EL (cell line): ENCODE measurements at places on chromosomes 6 and 20.

- DNase-seq: no peak
Observed at GRCh38 chr6:163083141-163083540, 331.4 kb upstream of the QKI start.

GRCh38 chr6:30799210-30799609 is 54.9 kb upstream of the IER3 start:
- no peak for DNase-seq

GRCh38 chr6:80725156-80725930 is 618.9 kb downstream of the BCKDHB start:
- DNase-seq: peak; percentile 31

DNA sequence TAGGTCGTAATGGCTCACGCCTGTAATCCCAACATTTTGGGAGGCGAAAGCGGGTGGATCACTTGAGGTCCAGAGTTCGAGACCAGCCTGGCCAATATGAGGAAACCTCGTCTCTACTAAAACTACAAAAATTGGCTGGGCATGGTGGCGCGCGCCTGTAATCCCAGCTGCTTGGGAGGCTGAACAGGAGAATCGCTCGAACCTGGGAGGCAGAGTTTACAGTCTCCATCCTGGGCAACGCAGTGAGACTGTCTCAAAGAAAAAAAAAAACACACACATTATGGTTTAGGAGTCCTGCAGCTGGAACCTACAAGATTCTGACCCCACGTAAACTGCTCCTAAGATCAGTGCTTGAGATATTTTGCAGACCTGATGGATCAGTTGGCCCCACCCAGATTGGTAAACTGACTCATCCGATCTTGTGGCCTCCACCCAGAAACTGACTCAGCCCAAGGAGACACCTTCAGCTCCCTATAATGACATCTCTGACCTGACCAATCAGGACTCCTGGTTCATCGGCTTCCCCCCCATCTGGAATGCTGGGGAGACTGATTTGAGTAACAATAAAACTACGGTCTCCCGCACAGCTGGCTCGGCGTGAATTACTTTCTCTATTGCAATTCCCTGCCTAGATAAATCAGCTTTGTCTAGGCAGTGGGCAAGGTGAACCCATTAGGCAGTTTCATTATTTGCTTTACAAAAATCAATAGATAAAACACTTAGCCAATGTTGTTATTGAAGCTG is 96.2 kb upstream of the BTN3A2 start:
- peak; percentile 80 for DNase-seq

DNA sequence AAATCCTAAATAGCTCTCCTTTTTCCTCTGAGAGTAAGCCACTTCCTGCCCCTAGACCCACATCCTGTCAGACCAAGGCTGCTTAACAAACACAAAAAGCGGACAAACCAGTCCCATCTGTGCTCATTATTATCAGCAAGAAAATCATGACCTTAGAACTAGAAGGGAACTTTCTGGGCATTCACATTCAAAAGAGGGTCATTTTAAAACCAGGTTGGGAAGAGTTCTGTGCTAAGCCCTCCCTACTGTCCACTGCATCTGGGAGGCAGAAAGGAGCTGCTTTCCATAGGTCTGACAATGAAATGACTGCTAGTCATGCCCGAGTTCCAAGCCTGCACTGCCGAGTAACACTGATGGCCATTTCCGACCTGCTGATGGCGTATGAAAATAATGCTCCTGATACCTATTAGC is 15.4 kb downstream of the EZR start:
- DNase-seq: peak; percentile 48

DNA sequence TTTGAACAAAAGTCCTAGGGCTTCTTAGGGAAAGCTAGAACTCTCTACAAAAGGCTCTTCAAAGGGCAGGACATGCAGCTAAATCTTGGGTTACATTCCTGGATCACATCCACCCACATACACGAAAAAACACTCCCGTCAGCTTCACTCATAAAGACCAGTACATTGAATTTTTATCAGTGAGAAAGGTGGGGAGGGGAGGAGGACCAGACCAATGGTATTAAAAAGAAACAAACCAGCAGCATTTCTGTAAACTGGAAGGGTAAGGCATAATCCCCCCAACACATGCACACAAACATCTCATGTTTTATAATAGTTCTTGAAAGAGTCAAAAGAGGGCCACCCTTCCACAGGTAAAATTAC is 31.6 kb downstream of the MYLK4 start:
- no peak for DNase-seq

DNA sequence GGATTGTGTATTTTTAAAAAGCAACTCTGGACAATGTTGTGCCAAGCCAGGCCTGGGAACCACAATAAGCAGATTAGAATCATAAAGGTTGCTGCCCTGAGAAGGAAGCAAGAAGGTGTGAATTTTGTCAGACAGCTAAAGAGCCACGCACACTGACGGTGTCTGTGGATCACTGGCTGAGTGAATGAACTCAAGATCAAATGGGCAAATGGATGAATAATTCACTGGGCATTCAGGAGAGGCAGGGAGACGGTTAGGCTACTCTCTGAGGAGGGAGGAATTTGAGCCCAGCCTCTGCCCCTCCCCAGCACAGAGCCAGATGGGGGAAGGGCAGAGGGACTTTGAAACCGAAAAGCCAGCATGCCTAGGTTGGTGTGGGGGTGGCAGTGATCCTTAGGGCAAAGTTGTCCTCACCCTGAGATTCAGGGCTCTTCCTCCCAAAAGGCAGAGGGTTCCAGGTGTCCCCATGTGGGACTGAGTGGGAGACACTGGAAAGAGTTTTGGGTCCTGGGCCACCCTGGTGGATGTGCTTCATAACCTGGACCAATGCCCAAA is 19.5 kb upstream of the SLC22A7 start:
- peak; percentile 74 for DNase-seq

DNA sequence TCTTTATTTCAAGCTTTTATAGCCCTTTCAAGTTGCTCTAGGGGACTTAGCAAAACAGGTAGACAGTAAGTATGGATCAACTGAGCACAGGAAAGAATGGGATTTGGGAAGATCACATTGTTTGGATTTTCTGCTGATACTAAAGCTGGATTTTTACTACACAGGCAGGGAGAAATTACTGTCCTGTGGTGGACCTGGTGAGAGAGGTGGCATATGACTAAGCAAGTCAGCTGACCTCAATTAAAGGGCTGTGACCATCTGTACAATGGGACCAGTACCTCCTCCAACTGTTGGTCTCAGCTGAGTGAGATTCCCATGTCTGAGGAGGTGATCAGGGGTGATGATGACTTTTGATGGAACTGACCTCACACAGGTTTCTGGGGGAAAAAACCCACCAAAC is 28.0 kb downstream of the RREB1 start:
- DNase-seq: no peak

DNA sequence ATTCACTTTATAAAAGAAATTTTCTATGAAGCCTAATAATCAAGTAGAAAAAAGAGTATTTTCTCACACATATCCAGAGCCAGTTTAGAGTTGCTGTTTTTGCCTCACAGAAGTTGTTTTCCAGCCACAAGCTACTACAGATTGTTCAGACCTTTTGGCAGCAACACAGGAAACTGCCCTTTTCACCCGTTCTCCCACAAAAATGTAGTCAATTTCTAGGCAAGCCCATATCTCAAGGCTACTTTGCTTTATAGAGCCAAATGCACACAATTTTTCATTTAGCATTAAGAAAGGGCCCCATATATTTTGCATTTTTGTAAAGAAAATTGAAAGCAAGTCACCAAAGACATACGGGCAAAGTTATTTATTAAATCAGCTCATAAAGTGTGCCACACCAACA is 49.5 kb downstream of the EPB41L2 start:
- DNase-seq: peak; percentile 86

GRCh38 chr20:49281913-49282467 is 4.1 kb upstream of the ZNFX1 start:
- DNase-seq: no peak

GRCh38 chr6:166800137-166800536 is 156.2 kb downstream of the RNASET2 start:
- no peak for DNase-seq

DNA sequence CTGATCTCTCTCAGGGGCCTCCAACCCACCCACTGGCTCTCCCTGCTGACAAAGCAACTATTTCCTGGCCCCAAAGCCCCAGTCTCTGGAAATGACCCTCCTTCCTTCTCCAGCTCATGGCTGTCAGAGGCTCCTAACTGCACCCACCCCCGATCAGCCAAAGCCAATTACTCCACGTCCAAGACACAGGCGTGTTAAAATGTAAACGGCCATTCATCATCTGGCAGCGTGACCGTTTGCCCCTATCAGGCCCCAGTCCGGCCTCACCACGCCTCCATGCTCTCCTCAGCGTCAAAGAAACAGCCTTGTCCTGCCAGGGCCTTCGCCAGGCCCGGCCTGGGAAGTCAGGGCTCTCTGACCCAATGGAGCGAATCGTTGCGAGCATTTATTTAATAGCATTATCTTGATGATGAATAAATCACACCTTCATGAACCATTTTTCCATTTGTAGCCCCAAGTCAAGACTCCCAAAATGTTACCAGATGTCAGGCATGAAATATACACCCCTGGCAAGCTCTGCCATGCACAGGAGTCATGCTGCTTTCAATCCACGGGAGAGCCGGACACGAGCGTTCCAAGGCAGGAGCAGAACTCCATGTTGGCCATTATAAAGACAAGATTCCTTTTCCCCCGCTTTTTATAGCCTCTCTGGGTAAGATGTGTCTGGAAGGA is 17.7 kb downstream of the RIPOR3 start:
- no peak for DNase-seq

GRCh38 chr6:150590446-150590845 is 9.2 kb upstream of the PLEKHG1 start:
- no peak for DNase-seq

- peak; percentile 65 for DNase-seq
Observed at GRCh38 chr6:15299430-15300131, 53.7 kb downstream of the JARID2 start.

DNA sequence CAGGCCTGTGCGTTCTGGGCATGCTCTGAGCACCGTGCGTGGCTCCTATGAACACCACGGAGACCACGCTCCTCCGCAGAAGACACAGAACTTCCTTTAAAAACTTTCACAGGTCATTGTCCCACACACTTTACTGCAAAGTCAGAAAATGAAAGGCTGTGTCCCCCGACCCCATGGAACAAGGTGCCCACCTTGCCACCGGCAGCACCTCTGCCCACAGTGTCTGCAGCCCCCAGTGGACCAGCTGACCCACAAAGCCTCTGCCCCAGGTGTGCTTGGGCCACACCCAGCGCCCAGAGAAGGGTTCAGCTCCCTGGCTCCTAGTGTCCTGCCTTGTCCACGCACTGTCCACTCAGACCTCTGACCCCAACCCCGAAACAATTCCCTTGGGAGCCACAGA is 8.7 kb downstream of the TAF4 start:
- no peak for DNase-seq

DNA sequence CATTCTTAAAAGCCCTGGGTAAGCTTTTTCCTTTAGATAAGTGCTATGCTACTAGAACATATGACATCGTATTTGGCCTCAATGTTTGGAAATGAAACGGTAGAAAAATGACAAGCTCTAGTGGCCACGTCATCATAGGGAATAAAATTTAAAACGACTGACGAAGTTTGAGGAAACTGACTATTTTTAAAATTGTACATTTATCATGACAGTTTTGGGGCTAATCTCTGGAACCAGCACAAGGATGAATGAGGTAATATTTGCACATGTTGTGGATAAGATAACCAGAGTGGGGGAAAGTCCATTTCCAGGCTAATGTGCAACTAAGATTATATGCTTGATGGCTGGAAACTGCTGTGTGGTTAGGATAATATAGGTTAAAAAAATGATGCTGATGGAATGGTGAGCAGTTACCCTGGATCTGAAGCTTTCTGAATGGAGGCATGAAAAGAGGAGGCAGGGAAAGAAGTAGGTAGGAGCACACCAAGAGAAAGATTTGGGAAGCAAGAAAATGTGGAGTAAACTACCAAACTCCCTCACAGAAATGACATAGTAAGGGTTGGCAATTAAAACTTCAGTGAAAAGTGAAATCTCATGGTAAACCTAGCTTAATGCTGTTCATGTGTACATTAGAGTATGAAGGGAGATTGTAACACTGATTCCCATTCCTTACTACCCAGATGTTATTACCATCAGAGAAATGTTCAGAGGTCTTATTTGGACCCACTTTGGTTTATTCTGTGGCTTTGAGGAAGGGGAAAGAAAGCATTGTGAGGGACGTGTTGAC is 42.7 kb upstream of the CEP162 start:
- DNase-seq: no peak

DNA sequence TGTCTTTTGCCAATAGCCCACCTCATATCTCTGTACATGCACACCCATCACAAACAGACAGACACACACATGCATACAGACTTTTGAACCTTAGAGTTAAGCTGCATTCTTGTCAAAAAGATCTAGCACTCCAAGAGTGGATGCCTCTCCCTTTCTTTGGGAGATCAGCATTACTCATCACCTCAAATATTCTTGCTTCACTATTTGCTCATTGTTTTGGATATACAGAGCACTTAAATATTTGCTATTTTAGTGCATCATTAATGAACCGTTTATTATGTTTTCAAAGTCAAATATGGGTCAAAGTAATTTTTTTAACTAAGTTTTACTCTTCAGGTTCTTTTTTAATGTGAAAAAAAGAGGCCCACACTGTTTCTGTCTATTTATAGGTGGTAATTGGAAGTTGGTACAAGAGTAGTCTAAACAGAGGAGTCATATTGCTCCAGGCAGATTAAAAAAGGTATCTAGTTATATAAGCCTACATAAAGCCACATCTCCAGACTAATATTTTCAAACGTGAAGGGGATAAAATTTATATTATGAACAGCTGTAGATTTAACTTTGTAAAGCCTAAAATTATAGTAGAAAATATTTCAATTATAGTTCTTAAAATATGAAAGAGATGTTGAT is 102.6 kb downstream of the FLRT3 start:
- peak; percentile 53 for DNase-seq

DNA sequence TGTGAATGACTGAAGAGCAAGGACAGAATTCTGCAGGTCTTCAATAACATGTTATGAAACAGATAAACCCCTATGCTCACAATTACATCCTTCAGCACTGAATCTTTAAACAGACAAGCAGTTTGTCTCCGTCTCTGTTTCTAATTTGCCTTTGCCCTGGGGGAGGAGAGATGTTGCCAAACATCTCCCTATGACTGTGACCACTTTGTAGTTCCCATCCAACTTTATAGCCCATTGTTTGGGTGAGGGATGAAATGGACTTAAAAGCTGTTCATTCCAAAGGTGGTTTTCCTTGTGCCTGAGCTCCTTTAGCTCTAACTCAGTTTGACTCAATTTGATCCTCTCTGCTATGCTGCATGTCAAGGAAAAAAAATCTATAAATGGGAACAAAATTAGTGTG is 19.5 kb upstream of the ADTRP start:
- peak; percentile 11 for DNase-seq

DNA sequence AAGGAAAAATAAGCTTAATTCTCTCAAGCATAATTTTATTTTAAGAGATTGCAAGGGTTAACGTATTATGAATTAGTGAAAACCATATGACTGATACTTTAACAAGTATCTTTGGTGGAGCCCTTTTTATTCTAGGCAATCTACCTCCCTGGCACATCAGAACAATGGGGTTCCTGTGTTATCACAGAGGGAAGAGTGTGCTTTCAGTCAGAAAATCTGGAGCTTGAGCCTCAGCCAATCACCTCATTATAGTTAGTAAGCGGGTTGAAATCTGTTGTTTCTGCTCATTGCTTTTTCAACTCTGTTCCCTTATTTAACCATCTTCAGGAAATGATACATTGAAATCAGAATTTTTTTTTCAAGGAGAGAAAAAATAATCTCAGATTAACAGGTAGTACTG is 391 bp downstream of the ADGRF1 start:
- DNase-seq: no peak
